CD14-positive monocyte (primary cell): ENCODE measurements at places on chromosomes 12 and 14.

GRCh38 chr14:52188381-52188780 lies 79.1 kb upstream of the PTGDR start:
- no peak for DNase-seq

- no peak for DNase-seq
Measured at GRCh38 chr14:72301352-72301751, 369.1 kb downstream of the RGS6 start.

GRCh38 chr12:124703856-124704255 lies 136.4 kb upstream of the NCOR2 start:
- peak; percentile 75 for DNase-seq

DNA sequence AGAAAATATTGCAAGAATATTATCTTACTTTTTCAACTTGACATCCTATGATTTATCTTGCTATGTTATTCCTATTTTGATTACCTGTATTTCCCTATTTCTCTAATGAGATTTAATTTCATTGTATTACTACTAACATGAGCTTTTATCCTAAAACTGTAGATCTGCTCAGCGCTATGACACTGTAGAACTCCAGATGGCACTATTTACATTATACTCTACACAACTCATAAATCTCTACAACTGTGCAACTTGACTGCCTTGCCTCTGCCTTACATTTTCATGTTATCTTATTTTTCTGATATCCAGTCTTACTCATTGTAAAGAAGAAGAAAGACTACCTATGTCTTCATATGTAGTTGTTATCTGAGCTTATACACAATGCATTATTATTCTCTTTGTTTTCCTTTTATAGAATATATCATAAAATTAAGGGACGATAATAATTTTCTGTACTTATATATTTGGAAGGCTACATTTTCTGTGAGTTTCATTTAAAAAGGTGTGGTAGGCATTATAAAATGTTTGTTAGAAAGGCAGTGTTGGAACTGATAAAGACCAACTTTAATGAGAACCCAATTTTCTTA lies 24.1 kb downstream of the NUP37 start:
- no peak for DNase-seq

DNA sequence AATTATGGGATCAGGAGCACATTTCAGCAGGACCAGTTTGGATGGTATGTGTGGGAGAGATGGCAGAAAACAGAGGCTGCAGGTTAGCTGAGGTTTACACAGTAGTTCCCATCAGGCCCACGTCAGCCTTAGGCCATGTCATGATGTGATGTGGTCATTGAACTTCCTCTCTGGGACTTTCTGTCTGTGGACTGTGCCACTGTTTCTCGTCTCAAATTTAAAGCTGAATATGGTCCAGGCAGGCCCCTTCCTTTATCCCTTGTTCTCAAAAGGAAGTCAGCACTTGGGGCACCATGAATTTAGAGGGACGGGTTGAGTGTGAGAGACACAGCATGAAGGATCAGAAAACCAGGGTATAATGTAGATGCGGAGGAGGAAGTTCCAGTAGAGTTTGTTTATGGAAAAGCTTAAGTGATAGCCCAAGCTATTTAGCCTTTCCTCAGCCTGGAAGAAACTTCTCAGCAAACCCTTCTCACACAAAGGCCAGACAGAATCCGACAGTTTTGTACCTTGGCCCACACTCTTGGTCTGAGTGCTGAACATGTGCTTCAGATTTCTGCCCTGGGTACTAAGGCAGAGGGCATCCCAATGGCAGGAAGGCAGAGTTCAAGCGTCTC lies 3.6 kb upstream of the IGFBP6 start:
- peak; percentile 80 for DNase-seq

DNA sequence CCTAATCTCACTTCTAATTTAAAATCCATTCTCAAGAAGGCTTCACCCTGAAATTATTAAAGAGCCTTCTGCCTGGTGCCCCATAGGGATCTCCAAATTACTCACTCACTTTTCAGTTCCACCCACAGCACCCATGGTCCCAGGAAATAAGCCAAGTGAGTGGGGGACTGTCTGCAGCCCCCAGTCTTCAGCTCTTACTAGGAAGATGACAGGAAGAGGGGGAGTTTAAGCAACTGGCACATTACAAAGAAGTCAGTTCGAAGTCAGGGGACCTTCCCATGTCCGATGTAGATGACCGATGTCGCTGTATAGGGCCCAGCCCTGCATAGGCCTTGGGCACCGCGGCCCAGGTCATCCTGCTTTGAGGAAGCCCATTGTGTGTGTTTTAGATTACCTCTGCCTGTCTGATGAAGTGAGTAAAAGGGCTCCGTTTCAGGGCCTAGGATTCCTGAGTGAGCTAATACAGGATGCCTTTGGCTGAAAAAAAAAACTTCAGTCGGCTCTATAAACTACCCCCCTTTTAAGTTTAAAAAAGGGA lies 1.9 kb downstream of the ACTN1 start:
- DNase-seq = peak; percentile 34

GRCh38 chr14:72597252-72598233 lies 296.4 kb downstream of the DPF3 start:
- no peak for DNase-seq

DNA sequence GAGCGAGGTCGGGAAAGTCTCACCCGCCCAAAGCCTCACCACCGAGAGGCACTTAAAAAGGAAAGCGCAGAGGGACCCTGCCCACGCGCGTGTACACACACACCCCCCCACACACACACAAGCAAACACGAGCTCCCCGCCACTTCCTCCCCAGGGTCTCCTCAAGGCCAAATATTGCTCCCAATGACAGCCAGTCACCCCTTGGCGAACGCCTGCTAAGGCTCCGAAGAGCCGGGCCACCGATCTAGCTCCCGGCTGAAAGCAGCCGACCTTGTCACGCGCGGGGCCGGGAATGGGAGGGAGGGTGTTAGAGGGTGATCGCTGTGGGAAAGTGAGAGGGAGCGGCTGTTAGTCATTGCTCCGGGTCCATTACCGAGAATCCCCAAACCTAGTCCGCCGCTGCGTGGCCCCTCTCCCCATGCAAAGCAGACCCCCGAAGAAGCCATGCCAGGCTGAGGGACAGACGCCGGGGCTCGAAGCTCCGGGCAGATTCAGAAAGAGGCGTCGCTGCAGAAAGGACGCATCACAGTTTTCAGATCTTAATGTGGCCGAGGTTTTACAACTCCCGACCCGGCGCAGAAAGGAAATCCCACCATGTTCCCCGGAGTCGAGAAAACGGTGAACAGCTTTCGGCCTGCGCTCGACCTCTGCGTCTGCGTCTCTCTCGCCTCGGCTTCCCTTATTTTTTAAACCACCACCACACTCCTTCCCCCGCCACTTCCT lies 2.6 kb downstream of the BMP4 start:
- no peak for DNase-seq

DNA sequence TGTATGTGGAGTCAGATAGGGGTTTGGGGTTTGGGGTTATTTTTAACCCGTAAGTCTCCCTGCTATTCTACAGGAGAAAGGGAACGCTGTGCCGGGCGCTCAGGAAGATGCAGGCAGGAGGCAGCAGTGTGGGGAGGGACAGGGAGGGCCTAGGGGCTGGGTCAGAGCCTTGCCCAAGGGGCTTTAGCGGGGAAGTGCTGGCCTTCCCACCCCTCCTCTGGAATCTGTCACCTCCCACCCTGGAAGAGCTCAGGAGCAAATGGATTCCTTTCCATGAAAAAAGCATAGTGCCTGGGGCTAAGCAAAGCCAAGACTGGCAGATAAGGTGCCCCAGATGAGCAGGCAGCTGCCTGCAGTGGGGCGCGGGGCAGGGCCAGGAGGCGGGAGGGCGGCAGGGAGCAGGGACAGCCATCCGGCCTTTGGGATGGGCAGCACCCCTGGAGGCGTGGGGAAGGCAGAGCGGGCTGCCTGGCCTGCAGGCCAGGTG lies 7.3 kb upstream of the INF2 start:
- no peak for DNase-seq

DNA sequence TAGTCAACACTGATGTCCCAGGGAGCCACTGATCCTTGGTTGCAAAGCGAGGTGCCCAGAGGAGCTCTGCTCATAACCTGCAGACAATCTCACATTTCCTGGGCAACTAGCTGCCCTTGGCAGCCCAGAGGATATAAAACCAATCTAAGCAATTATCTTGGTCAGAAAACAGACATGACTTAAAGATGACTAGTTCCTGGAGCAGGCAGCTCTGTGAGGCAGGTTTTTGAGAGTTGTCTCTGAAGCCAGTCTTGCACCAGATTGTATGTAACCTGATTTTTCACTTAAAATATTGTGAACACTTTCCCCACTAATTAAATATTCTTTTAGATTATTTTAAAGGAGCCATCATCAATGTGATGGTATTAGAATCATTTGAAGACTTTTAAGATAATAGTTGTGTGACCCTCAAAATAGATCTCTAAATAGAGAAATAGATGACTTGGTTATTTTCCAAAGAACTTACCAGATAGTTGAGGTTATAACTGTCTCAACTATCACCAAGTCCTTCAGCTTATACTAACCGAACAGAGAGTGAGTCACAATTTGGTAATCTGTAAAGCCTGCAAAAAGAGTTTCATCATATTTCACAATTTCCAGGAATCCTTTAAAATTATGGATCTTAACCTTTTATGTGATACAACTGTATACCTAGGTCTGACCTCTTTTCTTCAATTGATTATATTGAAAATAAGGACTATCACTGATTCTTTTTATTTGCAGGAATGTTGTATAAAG lies 75.9 kb downstream of the LIN7A start:
- peak; percentile 8 for DNase-seq

GRCh38 chr14:22384167-22384549 lies 204.9 kb downstream of the DAD1 start:
- DNase-seq = no peak

DNA sequence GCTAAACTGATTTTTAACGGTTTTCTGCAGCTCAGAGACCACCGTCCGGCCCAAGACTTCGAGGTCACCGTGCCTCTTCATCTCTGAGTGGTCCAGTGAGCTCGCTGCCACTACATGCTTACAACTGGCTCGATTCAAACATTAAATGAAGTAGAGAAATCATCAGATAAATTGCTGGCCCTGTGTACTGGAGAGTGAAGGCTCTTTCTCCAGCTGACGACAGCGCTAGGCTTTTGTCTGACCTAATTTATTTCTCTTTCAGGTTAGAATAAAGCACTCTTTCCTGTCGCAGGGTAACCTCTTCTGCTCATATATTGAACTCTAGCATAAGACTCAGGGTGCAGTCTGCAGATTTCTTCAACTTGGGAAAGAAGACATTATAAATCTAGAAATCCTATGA lies 6.4 kb downstream of the BCL11B start:
- DNase-seq = no peak

GRCh38 chr12:41907550-41907949 lies 237.1 kb downstream of the GXYLT1 start:
- DNase-seq = no peak

DNA sequence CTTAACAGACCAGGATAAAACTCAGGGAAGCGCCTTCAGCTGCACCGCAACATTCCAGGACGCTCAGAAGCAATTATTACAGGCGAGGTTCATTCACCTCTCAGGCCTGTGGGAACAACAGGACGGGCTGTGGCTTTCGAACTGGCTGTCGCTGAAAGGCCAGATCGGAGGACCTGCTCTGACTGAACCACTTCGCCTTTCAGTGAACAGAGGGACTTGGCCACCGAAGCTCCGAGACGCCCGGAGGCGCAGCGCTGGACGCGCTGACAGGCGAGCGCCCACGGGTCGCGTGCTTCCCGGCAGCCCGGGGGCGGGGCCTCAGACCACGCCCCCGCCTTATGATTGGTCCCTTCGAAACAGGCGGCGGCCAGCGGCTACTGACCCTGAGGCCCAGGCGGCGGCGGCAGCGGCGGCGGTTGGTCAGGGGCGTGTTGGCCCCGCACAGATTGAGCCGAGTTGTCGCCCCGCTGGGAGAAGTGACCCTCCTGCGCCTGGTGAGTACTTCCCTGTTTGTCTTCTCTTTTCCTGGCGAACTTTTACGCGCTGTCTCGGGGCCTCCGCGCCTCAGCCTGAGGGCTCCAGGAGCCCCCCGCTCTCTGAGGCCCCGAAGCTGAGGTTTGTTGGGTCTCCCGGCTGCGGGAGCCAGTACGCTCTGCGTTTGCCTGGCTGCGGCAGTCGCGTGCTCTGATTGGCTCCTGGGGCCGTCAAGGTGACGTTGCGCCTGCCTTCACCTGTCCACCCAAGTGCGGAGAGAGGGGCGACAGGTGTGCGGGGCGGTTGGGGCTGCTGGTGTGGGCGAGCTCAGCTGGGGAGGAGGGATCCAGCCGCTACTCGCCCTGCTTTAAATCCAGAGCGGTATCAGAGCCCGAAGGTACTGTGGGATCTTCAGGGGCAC lies at the start of gene GAS2L3:
GAS2L3 (plus strand) TSS at position 393 of the 895 bp plus-strand sequence. CDS start 21,221 bp downstream, outside the sequence.
- DNase-seq = peak; percentile 94

- no peak for DNase-seq
Measured at GRCh38 chr14:103084021-103084919, at the start of gene LBHD2. TSS of gene LBHD2 (plus strand) at chr14:103084210. CDS start at chr14:103086013, 1,803 bp downstream.

DNA sequence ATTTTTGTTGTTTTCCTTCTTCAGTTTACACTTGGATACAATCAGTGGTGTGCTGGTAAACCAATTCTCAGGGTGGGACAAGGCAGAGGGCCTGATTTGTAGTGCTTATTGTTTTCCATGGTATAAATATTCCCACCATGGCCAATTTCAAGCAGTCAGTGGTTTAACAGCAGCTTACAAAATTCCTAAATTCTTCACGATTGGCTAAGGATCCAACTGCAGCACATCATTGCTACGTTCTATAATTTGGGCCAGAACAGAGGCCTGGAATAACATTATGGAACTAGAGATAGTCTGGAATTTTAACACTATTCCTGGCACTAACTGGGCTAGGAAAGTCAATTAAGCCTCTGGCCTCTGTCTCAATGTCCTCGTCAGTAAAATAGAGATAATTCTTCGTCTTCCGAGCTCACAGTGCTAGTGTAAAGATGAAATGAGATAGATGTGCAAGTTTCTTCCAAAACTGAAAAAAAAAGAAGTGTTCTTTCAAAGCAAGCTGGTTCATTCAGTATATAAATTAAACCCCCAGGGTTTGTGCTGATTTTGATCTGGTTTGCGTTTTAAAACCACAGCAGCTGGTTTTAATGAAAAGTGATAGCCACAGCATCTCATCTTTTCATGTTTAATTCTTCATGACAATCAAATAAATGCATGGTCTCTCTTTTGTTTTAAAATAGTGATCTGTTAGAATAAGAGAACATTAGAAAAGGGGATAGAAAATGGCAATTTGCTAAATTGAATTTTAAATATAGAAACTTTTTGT lies 104.1 kb downstream of the EPS8 start:
- DNase-seq = no peak

- no peak for DNase-seq
Measured at GRCh38 chr12:94938583-94938982, 64.9 kb downstream of the NDUFA12 start.

GRCh38 chr12:9719790-9720189 lies 13.1 kb downstream of the CLECL1 start:
- no peak for DNase-seq

DNA sequence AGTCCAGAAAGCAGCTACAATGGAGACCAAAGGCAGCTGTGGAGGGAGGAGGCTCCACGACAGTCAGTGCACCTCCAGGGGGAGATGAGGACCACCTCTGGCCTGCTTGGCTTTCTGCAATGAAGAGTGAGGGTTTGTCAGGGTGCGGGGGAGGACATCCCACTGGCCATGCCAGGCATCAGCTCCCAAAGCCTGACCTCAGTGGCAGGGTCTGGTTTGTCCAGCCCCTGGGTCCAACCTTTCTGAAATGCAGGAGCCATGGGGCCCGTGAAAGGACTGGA lies 35.2 kb downstream of the SLC6A12 start:
- DNase-seq = no peak

- DNase-seq = no peak
Measured at GRCh38 chr12:47972895-47973294, 9.5 kb downstream of the TMEM106C start.

- no peak for DNase-seq
Measured at GRCh38 chr12:25365340-25365730, 114.6 kb upstream of the KRAS start.

- no peak for DNase-seq
Measured at GRCh38 chr12:71591601-71592000, 72.0 kb downstream of the ZFC3H1 start.
